D721Med (cell line): ENCODE measurements at places on chromosomes 6 and 20.

- DNase-seq = no peak
Observed at GRCh38 chr6:103042336-103042735, 1648.8 kb downstream of the GRIK2 start.

DNA sequence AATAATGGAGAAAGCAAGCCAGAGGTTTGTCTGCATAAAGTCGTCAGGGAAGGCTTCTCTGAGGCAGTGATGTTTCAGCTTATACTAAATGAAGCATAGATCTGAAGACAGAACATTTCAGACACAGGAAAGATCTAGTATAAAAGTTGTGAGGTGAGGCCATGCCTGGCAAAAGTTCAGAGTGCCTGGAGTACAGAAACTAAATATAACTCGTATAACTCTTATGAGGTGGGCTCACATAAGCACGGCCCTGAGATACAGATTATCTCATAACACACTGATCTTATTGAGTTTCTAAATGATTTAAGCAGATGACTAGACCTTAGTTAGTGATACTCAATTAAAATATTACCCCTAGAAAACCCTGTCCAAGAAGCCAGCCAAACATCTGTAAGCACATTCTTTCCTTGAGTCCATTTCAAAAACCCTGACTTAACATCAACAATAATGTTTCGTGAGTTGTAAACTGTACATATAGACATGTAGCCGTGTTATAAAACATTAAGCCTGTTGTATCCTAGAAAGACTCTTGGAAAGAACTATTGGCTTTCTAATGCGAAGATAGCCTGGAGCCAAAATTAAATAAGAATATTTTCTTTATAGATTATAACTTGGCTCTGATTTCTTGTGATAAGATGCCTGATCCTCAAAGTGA is 667.6 kb downstream of the TENT5A start:
- DNase-seq = no peak

GRCh38 chr20:49768204-49769047 is 44.2 kb upstream of the SLC9A8 start:
- no peak for DNase-seq

- DNase-seq = no peak
Observed at GRCh38 chr6:127207591-127208120, 59.0 kb upstream of the RNF146 start.

DNA sequence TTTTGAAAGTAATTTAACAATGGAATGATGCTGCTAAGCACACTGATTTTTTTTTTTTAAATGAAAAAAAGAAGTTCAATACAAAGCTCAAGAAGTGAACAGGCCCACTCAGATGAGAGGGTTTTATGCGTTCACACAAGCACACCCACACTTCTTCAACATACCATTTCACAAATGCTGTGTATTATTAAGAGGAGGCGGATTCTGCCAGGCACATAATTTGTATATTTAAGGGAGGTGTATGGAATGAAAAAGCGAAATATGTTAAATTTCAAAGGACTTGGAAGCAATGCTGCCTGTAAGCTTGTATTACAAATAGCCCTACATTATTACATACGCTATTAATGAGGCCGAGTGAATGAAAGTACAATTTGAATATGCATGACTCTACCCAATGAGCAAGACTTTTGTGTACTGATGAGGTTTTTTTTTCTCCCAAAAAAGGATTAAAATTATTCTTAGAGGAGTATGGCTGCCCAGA is 123.9 kb downstream of the INSM1 start:
- DNase-seq = no peak

- DNase-seq = no peak
Observed at GRCh38 chr6:113539623-113540022, 317.5 kb upstream of the MARCKS start.
